ENCODE measurements at places on chromosomes 3 and 15.

DNA sequence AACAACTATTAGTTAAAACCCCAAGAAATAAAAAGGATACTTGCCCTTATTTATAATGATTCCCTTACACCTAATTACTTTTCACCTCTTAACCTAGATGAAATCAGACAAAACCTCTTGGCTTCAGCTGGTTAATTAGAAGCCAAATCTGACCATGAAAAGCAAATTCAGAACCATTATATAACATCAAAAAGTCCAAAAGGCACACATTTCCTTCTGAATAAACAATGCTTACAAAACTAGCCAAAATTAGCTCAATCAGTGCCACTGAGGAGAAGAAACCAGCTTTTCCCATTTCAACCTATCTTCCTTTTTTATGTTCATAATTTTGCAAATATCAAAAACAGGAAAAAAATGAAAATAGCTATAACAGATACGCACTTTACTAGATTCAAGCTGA is 3.2 kb downstream of the EHHADH start:
- DNase-seq = no peak

DNA sequence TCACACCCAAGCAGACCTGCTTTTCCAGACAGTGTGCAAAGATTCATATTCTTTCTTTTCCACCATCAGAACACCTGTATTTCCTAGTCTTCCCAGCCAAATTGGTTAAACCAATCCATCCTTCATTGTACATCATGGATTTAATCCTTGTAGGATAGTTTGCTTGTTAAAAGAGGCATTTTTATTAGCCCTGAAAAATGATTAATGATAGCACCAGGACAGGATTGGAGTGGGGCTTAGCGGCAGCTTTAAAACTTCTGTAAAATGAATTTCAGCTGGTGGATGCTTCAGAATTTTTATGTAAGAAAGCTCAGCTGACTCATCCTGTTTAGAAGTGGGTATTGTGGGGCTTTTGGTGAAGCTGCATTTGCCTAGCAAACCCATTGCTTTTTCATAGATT is 36.1 kb upstream of the ARHGEF26 start:
- DNase-seq = no peak

GRCh38 chr3:123335007-123335670 is 113.8 kb downstream of the ADCY5 start:
- no peak for DNase-seq

DNA sequence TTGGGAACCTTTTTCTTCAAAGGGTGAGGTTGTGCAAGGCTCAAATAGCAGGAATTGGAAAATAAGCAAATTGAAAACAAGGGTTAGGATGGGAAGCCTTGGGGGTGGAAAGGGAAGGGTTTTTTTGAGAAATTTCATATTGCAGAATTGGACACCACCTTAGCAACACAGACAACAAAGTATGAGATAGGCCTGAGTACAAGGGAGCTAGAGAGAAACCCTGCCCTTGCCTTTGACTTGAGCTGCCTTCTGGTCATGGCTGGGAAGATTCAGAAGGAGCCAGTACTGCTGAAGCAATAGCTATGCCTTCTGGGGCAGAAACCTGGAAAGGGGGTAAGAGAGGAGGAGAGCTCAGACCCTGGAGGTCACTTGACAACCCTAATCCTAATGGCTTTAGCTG is 445.6 kb downstream of the ERC2 start:
- DNase-seq = no peak

- DNase-seq = no peak
These were observed 35.7 kb upstream of the GRAMD1C start for GRCh38 chr3:113802795-113803455.

DNA sequence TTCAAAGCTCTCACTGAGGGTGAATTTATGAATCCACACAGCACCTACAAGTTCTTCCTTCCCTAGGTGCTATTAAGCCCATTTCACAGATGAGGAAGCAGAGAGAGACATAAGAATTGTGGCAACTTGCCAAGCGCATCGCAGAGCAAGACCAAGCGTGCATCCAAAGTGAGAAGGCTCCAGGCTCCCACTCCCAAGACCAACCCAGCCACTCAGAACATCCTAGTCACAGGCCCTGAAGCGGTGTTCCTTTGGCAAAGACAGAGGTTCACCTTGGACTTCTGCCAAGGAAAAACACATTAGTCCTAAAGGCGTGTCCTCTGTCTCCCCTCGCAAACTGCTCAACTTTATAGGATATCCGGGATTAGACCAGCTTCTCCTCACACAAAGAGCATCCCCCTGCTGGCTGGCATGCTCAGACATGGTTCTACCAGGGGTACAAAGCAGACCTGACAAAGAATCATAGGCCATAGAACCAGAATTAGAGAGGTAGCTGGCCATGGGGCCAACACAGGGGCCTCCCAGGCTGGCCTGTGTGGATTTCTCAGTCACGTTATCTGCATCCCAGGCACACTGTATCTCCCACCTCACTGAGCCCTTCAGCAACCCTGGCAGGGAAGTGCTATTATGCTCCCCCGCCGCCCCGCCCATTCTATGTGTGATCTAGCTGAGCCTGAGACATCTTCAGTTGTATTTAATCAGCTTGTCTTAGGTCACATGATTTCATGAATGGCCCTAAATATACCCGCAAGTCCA is 160.2 kb downstream of the FOXP1 start:
- no peak for DNase-seq

GRCh38 chr15:92510163-92510882 is 116.6 kb downstream of the ST8SIA2 start:
- no peak for DNase-seq

- no peak for DNase-seq
These were observed 697 bp downstream of the CHSY1 start for GRCh38 chr15:101250873-101251829.

DNA sequence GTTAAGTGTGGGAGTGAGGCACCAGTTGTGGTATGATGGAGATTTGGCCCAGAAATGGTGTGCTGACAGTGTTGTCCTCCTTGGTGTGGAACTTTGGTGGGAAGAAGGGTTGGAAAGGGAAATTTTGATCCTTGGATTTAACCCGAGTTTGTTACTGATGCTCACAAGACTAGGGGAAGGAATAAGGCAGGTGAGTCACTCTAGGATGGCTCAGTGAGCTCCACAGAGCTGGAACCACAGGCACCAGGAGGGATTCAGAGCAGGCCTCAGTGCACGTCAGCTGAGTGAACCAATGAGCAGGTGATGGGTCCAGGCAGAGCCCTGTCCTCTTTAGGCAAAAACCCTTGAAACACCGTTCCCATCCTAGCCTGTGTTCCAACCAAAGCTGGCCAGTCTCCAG is 11.4 kb downstream of the CHRD start:
- DNase-seq = no peak

- no peak for DNase-seq
These were observed 31.7 kb downstream of the ECT2 start for GRCh38 chr3:172782235-172782634.

DNA sequence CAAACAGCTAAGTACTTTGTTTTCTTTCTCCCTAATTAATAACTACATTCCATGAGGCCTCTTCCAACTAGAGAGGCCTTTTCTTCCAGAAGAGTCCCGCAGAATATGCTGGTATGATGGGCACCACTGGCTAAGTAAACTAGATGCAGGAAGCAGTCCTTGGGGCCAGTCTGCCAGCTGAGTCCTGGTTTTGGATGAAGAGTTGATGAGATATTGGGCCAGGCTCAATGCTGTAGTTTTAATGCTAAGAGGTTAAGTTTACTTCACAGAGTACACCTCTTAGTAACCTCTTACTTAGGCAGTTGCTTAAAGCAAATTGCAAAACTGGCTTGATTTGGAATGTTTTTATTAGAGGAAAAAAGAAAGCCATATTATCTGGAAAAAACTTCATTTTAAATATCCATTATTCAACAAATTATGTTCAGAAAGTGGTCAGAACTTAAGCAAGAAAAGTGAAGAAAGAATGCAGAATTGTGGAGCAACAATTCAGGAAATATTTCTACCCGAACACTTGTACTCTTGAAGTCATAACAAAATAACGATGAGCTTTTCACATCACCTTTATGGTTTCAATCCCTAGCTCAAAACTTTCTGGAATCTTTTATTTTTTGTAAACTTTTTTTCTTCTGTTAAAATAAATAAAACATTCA is 178.4 kb upstream of the CDIN1 start:
- no peak for DNase-seq

DNA sequence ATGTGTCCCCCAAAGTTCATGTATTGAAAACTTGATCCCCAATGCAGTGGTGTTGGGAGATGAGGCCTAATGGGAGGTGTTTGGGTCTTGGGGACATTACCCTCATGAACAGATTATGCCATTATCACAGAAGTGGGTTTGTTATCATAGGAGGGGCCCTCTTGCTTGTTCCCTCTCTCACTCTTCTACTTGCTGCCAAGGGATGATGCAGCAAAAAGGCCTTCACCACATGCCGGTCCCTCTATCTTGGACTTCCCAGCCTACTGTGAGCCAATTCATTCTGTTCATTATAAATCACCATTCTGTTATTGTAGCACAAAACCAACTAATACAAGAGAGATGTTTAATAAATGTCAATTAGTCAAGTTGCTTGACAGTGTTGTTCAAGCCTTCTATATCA is 47.2 kb downstream of the FAM227B start:
- DNase-seq = no peak

DNA sequence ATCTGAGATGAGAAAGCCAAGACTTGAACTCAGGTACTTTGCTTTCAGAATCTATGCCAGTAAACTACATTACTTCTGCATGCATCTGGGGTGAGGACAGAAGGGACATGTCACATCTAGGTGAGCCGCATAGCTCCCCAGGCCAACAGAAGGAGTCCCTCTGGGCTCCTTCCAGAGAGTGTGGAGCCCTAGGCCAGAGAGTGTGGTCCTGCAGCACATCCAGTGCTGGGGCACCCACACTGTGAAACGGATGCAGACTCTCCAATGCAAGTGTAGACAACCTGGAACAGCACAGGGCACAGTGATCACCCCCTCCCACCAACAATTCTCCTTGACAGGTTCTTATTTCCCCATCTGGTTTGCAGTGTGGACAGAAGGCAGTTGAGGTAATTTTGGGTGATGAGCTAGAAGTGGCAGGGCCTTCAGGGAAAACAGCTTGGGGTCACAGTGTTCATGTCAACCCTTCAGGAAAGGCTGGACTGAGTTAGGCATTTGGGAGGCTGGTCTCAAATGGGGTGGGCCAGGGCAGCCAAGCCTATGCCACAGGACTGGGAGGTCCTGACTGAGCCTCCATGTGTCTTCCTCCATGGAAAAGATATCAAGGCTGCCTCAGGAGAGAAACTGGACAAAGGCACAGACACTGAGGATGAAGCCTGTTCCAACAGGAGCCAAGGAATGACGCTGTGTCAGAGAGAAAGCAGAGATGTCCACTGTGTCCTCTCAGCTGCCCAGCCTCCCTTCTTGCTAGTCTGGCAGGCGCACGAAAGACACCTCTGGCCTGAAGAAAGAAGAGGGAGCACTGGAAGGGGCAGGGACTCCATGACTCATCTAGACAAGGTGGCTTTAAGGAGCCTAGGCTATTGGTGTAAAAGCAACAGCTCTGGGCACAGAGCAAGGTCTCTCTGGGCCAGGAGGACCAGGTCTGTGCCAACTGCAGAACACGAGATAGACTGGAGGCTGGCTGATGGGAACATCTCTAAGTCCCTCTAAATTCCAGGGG is 1.7 kb downstream of the PLCD1 start:
- no peak for DNase-seq

DNA sequence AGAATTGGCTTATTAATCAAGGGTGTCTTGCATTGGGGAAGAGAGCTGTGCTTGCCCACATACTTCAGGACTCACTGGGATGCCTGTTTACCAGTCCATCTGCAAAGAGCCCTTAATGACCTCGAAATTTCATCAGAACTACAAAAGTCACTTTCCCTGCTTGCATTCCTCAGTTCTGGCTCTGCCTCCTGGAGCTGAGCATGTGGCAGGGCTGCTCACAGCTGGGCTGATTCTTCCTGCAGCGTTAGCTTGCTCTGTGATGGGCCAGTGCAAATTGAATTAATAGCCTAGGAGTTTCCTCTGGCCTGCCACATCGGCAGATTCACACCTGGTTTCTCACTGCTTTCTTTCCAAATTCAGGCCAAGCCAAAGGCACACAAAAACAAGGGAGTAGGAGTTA is 108.9 kb downstream of the DUT start:
- DNase-seq = no peak

GRCh38 chr3:113070072-113070640 is 79.4 kb downstream of the GTPBP8 start:
- DNase-seq = no peak

DNA sequence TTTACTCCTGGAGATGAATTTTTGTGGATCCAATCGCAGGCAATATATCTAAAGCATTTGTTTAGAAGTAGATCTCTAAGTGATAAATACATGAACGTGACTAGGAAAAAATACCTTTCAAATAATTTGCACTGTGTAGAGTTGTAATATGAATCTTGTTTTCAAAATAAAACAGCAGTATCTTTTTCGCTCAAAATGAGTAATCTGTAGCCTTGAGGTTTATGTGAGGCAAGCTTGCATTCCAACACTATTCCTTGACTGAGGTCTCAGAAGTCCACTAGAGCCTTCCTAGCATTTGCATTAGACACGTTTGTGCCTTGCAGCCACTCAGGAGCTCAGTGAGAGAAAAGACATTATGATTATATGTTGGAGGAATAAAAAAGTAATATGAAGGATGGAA is 138.3 kb upstream of the ROBO1 start:
- no peak for DNase-seq

GRCh38 chr3:159881208-159881607 is 107.4 kb upstream of the IL12A start:
- no peak for DNase-seq

GRCh38 chr3:192494174-192494573 is 233.2 kb downstream of the FGF12 start:
- DNase-seq = no peak

GRCh38 chr3:125165948-125166553 is 46.5 kb downstream of the SLC12A8 start:
- no peak for DNase-seq

GRCh38 chr15:89125088-89125826 is 37.0 kb downstream of the ABHD2 start:
- no peak for DNase-seq

DNA sequence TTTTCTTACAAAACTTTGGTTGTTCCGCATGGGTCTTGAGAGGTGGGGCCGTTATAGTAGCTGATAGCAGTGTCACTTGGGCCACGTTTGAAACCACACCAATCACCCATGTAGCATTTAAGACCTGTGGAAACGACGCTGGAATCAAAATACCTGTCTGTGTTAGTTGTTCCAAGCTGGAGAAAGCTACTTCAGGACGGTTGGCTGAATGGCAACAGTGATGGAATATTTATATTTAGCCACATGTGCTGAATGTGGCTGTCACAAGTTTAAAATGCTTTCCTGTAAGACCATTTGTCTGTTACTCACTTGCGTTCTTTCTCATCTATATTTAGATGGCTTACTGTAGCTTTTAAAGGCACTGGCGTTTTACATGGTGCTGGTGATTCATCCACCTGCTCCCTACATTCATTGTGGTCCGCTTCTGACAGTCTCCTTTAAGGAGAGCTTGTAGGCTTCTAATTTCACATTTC is 1.4 kb downstream of the DNAJA4 start:
- no peak for DNase-seq

- no peak for DNase-seq
These were observed 125.3 kb upstream of the THBS1 start for GRCh38 chr15:39455471-39455991.

GRCh38 chr3:148881286-148881685 is 16.2 kb downstream of the CPA3 start:
- no peak for DNase-seq

- no peak for DNase-seq
These were observed 172.9 kb upstream of the CTDSPL start for GRCh38 chr3:37688756-37689155.

All from KG1 (cell line).